ENCODE measurements at places on chromosomes 2 and 18. TPM values are rescaled to one million over a fixed set of nuclear protein-coding genes. Genes with fewer than 3 reads are reported as not detected.

NOL4 gene
- not detected for total RNA-seq

CIB4 gene
- not detected for total RNA-seq

AKAIN1 gene
- total RNA-seq: not detected

ADGRF3 gene
- 0.09 TPM for total RNA-seq

RTP5 gene
- not detected for total RNA-seq

DCC gene
- total RNA-seq: not detected
